ENCODE measurements at places on chromosomes 5 and 9.
A peak's percentile ranks its signal among the peaks of the same experiment; 100 is the strongest.

DNA sequence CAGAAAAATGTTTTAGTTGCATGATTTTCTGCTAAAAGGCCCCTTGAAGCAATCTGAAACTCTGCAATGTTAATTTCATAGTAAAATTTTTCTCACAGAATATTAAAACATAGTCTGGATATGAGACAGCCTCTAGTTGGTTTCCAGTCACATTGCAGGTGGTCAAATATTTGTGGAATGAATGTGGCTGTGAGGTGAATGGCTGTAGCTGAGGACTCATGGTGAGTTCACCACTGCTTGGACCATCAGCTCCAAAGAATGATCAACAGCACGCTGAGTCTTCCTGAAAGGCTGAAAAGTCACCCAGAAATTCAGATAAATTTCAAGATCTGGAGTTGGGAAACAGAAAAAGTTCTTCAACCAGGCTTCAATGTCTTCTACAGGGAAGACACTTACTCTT, 79.8 kb downstream of the MAT2B start:
- peak; percentile 48 for DNase-seq

DNA sequence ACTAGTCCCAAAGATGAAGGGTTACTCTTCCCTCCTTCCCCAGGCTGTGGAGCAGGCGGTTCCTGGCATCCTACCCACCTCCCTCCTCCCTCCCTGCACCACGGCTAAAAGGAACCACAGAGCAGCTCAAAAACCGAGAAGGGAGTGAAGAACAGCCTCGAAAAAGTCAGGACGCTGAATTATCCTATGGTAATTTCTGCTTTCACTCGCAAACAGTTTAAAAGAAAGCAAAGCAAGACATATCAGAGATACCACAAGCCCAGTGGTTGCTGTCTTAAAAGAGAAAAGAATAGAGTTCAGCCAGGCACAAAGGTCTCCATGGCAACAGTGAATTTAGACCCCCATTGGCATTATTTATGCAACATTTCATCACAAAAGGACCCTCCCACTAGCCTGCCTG, 315.4 kb downstream of the CTNND2 start:
- DNase-seq, result no peak

- DNase-seq, result peak; percentile 74
These were observed 13.7 kb upstream of the ADAMTS16 start for GRCh38 chr5:5126444-5126843.

GRCh38 chr5:75046366-75047142, 5.8 kb downstream of the GCNT4 start:
- no peak for DNase-seq

DNA sequence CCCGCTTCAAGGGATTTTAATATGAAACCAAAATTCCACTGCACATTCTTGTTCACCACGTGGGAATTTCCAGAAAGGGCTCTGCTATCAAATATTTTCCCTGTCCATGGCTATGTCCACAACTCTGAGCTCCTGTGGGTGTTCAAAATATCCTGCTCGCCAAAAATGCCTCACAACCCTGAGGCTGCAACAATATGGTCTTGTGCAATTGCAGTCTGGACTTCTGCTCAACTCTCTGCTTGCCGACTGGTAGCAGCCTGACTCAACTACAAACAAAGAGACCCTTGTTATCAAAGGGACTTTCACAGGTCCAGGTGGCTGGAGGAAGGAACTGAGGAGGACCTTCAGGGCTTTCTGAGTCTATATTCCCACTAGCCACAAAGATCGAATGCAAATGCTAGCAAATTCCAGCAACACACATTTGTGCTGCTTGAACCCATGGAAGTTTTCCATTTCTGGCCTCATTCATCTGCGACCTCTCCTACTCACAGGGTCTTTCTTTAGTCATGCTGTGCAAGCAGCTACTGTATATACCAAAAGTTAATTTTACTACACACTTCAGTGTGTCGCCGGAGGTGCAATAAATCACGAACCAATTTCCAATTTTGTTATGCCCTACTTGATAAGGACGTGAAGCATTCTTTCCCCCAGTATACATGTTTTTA, 169.2 kb upstream of the SLC30A5 start:
- DNase-seq, result peak; percentile 78

- DNase-seq, result no peak
These were observed 224.4 kb downstream of the TENT4A start for GRCh38 chr5:6937677-6938076.

- DNase-seq, result no peak
These were observed 286.4 kb upstream of the WWC1 start for GRCh38 chr5:168005093-168005492.

DNA sequence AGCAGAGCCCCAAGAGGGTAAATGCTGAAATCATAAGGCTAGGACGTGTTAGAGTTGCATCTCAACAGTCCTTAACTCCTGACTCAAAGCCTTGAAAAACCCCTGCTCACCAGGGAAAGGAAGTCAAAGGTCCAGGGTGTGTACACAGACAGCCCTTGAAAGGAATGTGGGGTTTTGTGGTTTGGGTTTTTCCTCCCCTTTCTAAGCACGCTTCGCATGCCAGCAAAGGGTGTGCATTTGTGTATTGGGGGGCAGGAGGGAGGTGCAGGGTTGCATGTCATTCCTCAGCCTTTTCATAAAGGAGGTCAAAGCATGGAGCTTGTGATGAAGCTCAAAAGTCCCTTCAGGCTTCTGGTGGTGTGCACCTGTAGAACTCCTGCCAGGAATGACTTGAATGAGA, 17.3 kb upstream of the XPA start:
- peak; percentile 87 for DNase-seq

- DNase-seq, result no peak
These were observed 3.4 kb downstream of the NPM1 start for GRCh38 chr5:171390883-171391677.

DNA sequence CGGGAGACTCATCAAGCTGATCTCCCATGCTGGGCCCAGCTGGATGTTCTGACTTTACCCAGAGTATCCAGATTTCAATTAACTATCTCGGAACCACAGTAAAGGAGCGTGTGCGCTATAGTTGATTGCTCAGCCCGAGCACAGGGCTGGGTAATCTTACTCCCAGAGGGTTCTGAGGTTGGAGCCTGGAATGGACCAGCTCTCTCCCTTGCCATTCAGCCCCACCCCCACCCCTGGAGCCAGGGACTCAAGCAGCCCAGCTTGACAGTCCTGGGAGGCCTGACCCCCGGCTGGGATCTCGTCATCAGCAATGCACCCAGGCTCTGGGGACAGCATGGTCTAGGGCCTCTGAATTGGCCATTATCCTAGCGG, 23.7 kb upstream of the PTGES start:
- DNase-seq, result peak; percentile 60

GRCh38 chr9:27572061-27572460, 1.2 kb downstream of the C9orf72 start:
- DNase-seq, result no peak

DNA sequence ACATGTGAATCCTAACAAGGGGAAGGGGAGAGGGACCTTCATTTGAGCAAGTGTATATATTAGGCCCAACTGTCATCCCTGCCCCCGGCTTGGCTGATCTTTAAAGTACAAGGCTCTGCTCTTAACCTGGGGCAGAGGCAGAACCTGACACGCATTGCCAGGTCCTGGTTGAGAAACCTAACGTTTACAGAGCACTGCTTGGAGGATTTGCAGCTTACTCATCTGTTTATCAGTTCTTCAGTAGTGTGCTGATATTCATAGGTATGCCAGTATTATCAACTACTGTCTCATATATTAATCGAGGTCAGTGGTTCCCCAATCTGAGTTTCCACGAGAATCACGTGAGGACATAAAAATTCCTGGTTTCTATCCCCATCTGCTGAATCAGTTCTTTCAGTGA, 50.4 kb downstream of the ACO1 start:
- DNase-seq, result no peak

- DNase-seq, result no peak
These were observed 84.6 kb downstream of the SLC44A1 start for GRCh38 chr9:105328872-105329718.

GRCh38 chr5:98403131-98403530, 370.3 kb upstream of the RGMB start:
- peak; percentile 26 for DNase-seq

DNA sequence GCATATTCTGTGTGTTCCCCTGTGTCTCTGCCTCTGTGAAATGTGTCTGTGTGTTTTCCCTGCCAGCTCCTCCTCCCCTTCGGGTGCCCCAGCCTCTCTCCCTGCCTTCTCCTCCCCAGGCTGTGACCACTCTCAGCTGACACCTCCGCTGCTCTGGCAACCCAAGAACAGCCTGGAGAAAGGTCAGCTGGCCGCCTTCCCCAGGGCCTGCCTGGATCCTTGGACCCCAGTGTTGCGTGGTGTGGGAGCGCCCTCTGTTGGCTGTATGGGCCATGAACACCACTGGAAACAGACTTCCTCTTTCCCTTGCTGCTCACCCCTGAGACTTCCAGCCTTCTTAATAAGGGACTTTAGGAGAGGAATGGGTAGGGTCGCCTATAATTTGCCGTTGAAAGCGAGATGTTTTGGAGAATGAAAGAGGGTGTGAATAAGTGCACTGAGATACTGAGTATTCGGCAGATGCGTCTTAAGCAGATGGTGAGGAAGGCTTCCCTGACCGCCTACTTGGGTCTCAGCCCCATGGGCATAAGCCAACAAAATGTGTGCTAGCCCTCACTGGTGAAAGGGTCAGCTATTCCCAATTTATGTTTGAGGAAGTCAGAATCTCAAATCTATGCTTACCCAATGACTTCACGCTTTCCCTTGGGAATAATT, 114.9 kb upstream of the TRIM32 start:
- DNase-seq, result peak; percentile 85

DNA sequence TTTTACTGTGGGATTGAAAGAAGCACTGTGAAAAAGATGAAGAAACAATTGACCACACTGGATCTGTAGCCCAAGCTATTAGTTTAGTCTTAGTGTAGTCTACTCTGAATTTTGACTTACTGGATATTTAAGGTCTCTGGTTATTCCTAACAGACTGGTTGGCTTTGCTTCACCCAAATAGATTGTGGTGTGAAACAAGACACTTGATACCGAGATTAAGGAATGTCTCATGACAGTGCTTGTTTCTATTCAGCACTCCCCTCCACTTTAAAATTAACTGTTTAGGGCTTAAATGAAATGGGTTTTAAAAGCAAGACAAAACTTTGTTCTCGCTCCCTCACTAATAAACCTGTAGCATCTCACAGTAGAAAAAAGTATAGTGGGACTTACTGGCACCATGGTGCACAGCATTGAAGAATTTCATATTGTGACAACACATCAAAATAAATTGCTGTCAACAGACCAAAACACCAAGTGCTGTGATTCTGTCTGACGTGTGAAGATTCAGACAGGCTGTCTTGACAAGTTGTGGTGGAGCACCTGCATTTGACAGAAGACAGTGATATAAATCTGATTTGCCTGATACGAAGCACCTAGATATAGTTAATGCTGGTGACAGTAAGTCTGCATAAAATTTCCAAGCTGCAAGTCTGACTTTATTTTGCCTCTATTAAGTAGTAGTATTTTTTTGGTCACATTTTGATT, 73.1 kb downstream of the PBX3 start:
- peak; percentile 21 for DNase-seq

DNA sequence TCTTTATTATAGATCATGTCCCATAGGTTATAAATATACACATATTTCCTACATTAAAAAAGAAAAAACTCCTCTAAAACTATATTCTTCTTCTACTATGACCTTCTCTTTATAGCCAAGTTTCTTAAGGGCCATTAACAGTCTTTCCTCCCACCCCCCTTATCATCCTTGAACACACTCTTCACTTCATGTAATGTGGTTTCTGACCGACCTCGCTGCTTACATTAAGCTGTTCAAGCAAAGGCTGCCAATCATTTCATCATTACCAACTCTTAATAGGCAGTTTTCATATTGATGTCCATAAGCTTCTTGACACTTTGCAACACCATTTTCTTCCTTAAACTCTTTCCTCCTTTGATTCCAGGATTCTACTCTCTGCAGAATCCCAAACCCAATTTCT, 283.0 kb upstream of the PCSK5 start:
- no peak for DNase-seq

DNA sequence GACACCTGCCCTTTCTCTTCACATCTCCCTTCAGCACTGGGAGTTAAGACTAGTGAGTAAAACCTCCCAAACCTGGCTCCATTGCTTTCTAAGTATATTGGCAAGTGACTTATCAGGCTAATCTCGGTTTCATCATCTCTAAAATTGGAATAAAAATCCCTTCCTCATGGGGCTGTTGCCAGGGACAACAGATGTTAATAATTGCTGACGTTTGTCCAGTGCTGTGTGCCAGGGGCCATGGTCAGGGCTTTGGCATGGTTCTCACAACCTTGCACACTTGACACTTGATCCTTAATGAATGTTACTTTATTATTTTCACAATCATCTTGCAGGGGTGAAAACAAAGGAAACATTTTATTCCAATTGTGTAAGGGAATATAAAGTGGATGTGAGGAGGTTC, 1262.0 kb upstream of the WWC1 start:
- DNase-seq, result no peak

- no peak for DNase-seq
These were observed 110.8 kb upstream of the SLC1A3 start for GRCh38 chr5:36495611-36496010.

DNA sequence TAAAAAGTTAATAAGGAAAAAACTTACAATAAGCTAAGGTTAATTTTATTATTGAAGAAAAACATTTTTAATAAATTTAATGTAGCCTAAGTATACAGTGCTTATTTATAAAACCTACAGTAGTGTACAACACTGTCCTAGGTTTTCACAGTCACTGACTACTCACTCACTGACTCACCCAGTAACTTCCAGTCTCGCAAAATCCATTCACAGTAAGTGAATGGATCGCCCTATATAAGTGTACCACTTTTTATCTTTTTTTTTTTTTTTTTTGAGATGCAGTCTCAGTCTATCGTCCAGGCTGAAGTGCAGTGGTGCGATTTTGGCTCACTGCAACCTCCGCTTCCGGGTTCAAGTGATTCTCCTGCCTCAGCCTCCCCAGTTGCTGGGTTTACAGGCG, 47.7 kb downstream of the FNIP1 start:
- DNase-seq, result peak; percentile 57

GRCh38 chr5:95809414-95809960, 13.0 kb downstream of the GLRX start:
- DNase-seq, result peak; percentile 53

DNA sequence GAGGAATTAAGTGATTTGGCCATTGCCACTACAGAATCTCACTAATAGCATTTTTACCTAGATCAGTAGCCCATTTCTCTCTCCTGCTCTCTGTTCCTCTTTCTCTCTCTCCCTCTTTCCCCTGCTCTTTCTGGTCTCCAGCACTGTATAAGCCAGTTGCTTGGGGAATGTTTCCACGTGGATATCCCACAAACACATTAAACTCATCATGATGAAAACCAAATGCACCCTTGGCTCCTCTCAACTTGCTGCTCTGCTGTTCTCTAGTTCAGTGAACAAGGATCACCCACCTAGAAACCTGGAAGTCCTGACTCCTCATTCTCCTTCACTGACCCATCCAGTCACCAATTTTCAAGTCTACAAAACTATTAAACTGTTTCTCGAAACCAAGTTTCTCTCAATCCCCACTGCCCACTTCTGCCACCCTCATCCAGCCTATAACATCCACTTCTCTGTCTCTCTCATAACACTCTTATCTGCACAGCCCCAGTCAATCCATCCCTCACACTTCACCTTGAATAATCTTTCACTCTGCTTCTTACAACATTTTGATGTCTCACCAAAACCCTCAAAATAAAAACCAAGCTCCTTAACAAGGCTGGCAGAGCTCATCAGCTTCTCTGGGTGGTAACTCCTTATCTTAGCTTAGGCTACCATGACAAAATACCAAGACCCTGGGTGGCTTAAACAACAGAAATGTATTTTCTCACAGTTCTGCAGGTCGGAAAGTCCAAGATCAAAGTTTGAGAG, 79.3 kb downstream of the ARL15 start:
- DNase-seq, result no peak

All from EH (cell line).